Tongue (tissue), 3 donors: ENCODE measurements at places on chromosomes 12 and 14. TPM values are rescaled to one million over a fixed set of nuclear protein-coding genes. Genes with fewer than 3 reads are reported as not detected.

The POTEG gene
- not detected for total RNA-seq

The MYH7 gene
- total RNA-seq, result 218 TPM

- no peak for DNase-seq
These were observed 10.9 kb downstream of the GATC start for GRCh38 chr12:120457133-120457532.

- peak; percentile 31 for DNase-seq
These were observed 13.9 kb downstream of the COPZ1 start for GRCh38 chr12:54338698-54339296.

GRCh38 chr14:72154645-72155378 lies 222.6 kb downstream of the RGS6 start:
- DNase-seq, result no peak

DNA sequence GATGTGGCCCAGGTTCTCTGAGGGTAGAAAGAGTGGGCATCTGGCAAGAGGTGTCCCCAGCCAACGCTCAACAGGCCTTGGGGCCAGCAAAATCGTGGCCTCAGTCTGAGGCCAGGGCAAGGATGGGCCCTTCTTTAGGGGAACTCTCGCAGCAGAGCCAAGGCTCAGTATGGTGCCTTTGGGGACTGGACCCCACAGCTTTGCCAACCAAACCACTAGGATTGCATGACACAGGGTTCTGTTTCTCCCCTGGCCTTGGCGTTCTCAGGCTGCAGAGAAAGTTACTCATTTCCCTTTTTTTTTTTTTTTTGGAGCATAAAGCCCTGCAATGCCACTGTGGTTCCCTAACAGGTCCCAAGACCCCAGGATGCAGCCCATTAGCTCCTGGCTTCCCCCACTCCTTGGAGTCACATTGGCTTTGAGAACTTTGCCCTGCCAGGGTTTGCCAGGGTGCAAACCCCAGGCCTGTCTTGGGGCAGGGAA lies 100.6 kb downstream of the LGMN start:
- no peak for DNase-seq

DNA sequence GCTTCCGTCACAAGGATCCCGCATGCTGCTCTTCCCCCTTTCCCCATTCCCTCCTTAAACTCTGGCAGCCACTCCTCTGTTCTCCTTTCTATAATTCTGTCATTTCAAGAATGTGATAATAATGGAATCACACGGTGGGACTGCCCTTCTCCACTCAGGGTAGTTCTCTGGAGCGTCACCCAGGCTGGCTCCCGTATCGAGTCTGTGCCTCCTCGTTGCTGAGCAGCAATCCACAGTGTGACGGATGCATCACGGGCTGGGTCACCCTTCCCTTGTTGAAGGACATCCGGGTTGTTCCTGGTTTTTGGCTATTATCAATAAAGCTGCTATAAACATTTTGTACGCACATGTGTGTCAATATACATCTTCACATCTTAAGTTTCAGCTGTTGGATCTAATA lies 5.7 kb upstream of the SYNE3 start:
- DNase-seq, result no peak
